ENCODE measurements at places on chromosomes 13 and 19. TPM values are rescaled to one million over a fixed set of nuclear protein-coding genes. Genes with fewer than 3 reads are reported as not detected.

GRCh38 chr19:21496876-21497275, 8.5 kb upstream of the ZNF429 start:
- H3K27ac ChIP-seq: no peak overlapping the region
- no peaks in the 10 kb centered on the region for H3K4me1 ChIP-seq
- H3K4me3 ChIP-seq: no peak overlapping the region
- H3K36me3 ChIP-seq: no peaks in the 10 kb centered on the region
- DNase-seq: no peak

GRCh38 chr19:19214159-19214490, 2.4 kb downstream of the NCAN start:
- no peaks in the 10 kb centered on the region for H3K36me3 ChIP-seq
- H3K4me3 ChIP-seq: no peak overlapping the region
- H3K27ac ChIP-seq: no peak overlapping the region
- H3K27me3 ChIP-seq: peaks cover 20% of the 10 kb centered on the region
- DNase-seq: no peak
- no peaks in the 10 kb centered on the region for H3K4me1 ChIP-seq

- peaks cover 59% of the 10 kb centered on the region for H3K4me1 ChIP-seq
- no peak overlapping the region for H3K27ac ChIP-seq
- H3K27me3 ChIP-seq: no peaks in the 10 kb centered on the region
- no peak overlapping the region for H3K4me3 ChIP-seq
Observed at GRCh38 chr19:28963486-28964250, 249.3 kb downstream of the UQCRFS1 start.

GRCh38 chr19:44613295-44614178, at the start of gene IGSF23:
IGSF23 (plus strand) TSS chr19:44613563; CDS start chr19:44613646, 83 bp downstream.
- H3K27ac ChIP-seq: no peak within 1 kb of the TSS
- H3K27me3 ChIP-seq: no peaks in the 10 kb centered on the region
- H3K36me3 ChIP-seq: no peaks in the 10 kb centered on the region
- H3K4me1 ChIP-seq: peaks cover 2% of the 10 kb centered on the region
- no peak within 1 kb of the TSS for H3K4me3 ChIP-seq

The PTH2 gene
- total RNA-seq: not detected

GRCh38 chr19:36972571-36972970, 56.4 kb downstream of the ZNF568 start:
- H3K36me3 ChIP-seq: peaks cover 6% of the 10 kb centered on the region
- H3K27ac ChIP-seq: peak overlapping the region; percentile 52
- H3K4me3 ChIP-seq: peak overlapping the region; percentile 93

The NALCN gene
- total RNA-seq: 3.6 TPM

GRCh38 chr13:99269627-99270241, 11.6 kb upstream of the GPR18 start:
- no peaks in the 10 kb centered on the region for H3K27me3 ChIP-seq
- peak; percentile 84 for DNase-seq
- H3K4me3 ChIP-seq: no peak overlapping the region
- no peaks in the 10 kb centered on the region for H3K36me3 ChIP-seq
- H3K27ac ChIP-seq: no peak overlapping the region
- H3K4me1 ChIP-seq: peaks cover 1% of the 10 kb centered on the region

GRCh38 chr19:8221161-8221560, 12.0 kb downstream of the CERS4 start:
- no peaks in the 10 kb centered on the region for H3K4me1 ChIP-seq
- H3K36me3 ChIP-seq: no peaks in the 10 kb centered on the region
- no peak for DNase-seq

- H3K4me3 ChIP-seq: no peak overlapping the region
- H3K4me1 ChIP-seq: peaks cover 6% of the 10 kb centered on the region
- no peak overlapping the region for H3K27ac ChIP-seq
- H3K36me3 ChIP-seq: no peaks in the 10 kb centered on the region
Observed at GRCh38 chr19:35403116-35403760, 32.4 kb downstream of the GPR42 start.

The ETV2 gene
- total RNA-seq: not detected
